ENCODE measurements at places on chromosomes 5 and 9.
A peak's percentile ranks its signal among the peaks of the same experiment; 100 is the strongest.

DNA sequence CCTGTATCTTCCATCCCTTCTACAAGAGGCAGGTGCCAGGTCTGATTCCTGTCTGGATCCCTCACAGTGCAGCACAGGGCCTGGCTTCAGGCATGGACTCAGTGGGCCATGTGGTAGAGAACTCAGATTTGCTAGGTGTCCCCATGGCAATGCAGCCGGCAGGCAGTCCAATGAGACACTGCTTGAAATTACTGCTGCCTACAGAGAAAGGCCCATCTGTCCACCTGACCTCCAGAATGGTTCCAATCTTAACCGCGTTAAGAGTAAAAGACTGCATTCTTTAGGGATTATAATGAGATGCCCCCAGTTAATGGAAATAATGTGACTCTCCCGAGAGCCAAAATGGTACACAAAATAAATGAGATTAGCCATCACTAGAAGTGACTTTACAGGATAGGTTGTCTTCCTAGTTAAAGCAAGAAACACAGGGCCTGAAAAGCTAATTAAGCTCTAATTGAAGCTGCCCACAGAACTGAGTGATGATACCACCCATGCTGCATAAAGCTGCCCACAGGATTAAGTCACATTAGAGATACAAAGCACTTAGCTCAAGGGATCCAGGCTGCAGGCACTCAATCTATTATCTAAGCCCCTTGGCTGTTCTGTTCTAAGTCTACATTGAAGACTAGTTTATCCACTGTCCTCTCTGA is 11.4 kb downstream of the FAM193B start:
- DNase-seq: no peak

DNA sequence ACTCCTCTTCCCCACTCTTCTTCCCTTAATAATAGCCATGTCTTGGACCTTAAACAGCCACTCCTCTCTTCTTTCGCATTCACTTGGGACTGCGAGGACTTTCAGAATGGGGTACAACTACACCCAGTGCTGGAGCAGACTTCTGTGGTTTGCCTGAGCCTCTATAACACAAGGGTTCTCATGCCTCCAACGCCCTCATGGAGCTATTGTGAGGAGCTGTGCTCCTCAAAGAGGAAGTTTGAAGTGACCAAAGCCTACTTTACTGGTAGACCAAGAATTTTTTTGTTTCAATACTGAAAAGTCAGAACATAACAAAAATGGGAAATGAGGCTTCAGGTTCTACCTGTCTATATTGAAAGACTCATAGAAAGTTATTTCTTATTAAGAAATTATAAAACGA is 316.4 kb downstream of the PIK3R1 start:
- no peak for DNase-seq

DNA sequence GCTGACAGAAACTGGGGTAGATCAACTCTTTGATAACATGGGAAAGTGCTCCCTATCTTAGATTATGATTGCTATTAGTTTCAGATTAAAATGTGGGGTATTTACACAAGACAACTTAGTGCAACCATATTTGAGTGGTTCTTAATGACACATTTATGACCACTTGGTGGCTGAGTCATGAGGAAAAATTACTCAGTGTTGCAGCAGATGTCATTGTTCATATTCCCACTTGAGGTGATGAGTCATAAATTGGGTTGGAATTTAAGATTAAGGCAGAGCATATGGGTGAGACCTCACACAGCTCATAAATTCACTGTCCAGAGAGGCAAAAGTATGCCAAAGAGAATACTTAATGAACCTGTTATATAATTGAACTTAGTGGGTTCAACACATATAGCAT is 408.3 kb downstream of the DMRT2 start:
- DNase-seq: no peak

DNA sequence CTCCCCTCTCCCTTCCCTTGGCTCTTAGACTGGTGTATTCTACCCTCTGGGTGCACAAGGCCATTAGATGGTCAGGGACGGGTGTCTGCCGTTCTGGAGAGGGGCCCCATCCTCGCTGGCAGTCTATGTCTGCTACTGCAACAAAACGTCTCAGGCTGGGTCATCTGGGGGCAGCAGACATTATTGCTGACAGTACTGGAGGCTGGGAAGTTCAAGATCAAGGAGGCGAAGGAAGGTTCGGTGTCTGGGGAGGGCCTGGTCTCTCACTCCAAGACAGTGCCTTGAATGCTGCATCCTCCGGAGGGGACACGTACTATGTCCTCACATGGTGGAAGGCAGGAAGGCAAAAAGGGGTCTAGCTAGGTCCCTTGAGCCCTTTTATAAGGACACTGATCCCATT is 93.4 kb upstream of the COL5A1 start:
- no peak for DNase-seq

- no peak for DNase-seq
These were observed 232.5 kb downstream of the SPATA31A1 start for GRCh38 chr9:39587844-39588499.

DNA sequence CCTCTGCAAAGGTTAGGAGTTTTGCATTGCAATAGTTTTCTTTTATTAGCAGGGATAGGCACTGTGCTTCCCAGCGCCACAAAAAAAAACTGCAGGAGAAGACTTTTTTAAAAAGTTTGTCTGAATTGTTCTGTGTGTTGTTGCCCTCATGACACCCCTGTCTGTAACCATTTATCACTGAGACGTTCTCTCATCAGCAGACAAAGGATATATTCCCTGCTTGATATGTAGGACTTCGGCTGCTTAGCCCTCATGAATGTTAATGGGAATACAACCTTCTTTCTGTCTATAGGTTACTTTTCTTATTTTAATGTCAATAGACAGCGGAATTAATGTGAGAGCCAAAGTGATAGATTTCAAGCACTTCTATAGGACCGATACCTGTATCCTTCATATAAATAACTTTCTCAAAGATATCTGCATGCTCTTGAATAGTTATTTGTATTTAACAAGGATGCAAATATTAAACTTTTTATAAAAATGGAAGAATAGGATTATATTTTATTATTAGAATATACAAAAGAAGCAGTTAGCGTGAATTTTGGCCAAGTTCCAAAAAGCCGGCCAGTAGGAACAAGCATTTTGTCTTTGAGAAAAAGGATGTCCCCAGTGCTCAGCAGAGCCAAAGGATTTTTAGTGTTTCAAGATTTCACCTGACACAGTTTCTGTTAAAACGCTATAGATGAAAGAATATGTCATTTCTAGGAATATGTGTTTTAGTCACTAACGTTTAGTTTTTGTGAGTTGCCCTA is 1.5 kb upstream of the LYSMD3 start:
- no peak for DNase-seq

- no peak for DNase-seq
These were observed 32.8 kb upstream of the PLIN2 start for GRCh38 chr9:19160085-19160484.

DNA sequence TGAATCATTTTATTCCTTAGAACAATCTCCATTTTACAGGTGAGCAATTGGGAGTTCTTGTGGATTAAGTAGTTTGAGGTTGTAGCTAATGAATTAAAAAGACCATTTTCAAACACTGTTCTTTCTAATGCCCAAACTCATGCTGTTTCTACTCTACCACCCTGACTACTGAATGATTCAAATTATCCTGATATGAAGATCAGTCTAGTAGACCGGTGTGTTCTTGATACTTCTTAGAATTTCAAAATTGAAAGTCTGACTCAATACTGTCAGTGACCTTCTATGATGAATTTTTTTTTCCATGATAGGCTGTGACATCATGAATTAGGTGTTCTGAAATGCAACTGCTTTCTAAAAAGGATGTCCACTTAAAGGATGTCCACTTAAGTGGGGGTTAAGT is 515.5 kb downstream of the DMAC1 start:
- DNase-seq: no peak

DNA sequence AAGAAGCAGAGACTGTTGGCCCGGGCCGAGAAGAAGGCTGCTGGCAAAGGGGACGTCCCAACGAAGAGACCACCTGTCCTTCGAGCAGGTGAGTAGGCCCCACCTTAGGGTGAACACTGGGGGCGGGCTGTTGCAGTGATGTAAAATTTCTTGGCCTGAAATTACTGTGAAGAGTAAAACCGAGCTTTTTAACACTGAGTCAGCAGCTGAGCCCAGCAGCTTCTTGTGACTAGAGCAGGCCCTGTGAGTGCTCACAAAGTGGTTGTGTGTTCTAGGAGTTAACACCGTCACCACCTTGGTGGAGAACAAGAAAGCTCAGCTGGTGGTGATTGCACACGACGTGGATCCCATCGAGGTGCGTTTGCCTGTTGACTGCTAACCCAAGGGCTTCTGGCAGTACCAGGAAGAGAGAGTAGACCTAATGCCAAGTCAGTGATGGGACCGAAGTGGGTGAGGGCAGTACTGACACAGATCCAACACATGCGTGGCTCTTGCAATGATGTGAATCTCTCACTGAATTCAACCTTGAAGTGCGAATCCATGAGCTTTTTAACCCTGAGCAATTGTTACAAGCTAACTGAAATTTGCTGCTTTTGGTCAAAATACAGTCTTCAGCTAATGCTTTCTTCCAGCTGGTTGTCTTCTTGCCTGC is 2.1 kb downstream of the RPL7A start:
- no peak for DNase-seq

DNA sequence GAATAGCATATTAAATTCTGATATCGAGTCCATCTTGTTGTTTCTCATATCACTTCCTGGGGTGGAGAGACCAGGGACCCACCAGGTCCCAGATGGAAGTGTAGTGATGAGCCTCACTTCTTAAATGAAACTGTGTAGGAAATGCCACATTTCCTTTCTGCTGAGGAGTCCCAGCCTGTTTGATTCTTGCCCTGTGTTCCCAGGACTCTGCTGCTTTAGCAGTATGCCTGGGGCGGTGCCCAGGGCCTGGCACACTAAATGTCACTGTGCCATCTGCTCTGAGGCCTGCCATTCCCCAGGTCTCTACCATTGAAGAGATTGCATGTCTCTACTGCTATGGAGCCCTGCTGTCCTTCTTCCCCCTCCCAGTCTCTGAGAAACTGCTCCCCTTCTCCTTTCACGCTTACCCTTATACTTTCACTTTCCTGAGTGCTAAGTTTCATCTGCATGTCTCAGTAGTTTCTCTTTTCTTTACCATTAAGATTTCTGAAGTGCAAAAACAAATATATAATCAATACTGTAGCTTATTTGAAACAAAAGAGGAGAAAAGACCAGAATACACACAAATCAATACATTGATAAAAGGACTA is 260.4 kb downstream of the GABRB2 start:
- DNase-seq: no peak

DNA sequence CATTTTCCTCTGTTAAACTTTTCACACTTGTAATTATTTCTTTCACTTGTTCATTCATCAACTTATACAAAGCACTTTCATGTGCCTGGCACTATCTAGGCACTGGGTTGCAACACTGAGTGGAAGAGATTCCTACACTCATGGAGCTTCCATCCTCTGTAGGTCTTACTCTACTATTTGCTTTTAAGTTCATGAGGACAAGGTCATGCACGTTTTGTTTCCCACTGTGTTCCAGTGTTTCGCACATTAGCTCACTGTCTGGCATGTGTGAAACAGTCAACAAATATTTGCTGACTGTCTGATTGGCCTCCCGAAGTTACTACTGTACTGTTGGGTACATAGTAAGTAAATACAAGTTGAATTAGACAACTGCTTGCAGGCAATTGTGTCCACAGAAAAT is 87.9 kb upstream of the IFNK start:
- DNase-seq: peak; percentile 20

DNA sequence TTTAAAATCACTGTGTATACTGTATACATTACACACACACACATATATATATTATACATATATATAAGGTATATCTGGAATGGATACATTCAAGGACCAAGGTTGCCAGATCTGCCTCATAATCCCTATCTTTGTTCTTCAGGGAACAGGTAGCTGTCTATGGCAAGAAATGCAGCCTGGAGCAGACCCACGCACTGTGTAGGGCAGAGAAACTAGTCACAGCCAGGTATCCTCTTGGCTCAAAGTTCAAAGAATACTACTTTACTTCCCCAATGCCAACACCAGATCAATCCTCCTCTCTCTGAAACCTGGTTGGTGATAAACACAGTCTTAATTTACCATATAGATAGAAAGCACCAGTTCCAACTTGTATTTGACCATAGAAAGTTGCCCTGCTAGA is 313.6 kb downstream of the PRELID2 start:
- DNase-seq: no peak

GRCh38 chr9:73167614-73168013 is 15.9 kb downstream of the ANXA1 start:
- no peak for DNase-seq

DNA sequence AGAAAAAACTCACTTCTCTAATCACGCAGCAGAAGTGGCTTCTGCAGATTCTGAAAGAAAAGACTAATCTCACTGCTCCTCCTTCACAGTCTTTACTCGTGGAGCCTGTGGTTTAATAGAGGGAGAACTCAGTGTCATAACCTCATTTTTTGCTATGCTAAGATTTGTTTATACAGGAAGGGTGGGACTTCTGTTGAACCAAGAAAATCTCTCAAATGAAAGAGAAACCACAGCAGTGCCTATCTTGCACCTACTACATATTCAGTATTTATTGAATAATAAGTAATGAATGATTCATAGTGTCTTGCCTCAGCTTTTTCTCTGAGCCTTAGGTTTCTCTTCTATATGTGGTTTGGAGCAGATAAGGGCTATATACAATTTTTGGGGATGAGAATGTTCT is 136.1 kb upstream of the DMAC1 start:
- no peak for DNase-seq

GRCh38 chr5:17619354-17619753 is 9.2 kb downstream of the TAF11L12 start:
- no peak for DNase-seq

- DNase-seq: peak; percentile 67
These were observed 5.6 kb upstream of the PURA start for GRCh38 chr5:140108093-140109017.

DNA sequence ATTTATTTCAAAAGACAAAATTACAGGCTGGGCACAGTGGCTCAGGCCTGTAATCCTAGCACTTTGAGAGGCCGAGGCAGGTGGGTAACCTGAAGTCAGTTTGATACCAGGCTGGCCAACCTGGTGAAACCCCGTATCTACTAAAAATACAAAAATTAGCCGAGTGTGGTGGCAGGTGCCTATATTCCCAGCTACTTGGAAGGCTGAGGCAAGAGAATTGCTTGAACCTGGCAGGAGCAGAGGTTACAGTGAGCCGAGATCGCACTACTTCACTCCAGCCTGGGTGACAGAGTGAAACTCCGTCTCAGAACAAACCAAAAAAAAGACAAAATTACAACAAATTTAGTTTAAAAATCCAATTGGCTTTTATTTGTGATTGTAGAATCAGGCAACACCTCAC is 14.3 kb upstream of the SLC30A5 start:
- no peak for DNase-seq

DNA sequence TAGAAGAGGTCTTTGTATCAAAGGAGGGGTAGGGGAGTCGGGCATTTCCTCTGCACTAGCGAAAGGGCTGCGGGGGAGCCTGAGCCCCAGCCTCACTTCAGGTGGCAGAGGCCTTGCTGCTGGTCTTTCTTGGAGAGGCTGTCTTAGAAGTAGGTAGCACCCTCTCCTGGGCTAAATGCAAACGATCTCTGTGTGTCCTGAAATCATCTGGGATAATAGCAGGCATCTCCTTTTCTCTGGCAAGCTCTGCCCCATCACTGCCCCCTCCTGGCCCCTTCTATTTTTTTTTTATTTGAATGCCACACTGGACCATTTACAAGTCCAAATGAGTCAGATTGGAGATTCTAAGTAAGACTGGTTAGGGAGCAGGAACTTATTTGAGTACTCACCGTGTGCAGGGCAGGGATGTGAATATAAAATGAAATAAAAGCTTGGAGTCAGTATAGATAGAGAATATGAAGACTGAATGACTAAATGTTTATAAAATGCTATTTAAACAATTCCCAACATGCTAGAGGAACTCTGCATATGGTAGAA is 137.1 kb downstream of the FGF1 start:
- peak; percentile 52 for DNase-seq
